ENCODE measurements at places on chromosomes 16 and 17.

GRCh38 chr17:76262732-76263344 is 2.3 kb upstream of the UBALD2 start:
- peak; percentile 62 for DNase-seq

GRCh38 chr16:88759245-88759975 is 25.6 kb downstream of the PIEZO1 start:
- no peak for DNase-seq

DNA sequence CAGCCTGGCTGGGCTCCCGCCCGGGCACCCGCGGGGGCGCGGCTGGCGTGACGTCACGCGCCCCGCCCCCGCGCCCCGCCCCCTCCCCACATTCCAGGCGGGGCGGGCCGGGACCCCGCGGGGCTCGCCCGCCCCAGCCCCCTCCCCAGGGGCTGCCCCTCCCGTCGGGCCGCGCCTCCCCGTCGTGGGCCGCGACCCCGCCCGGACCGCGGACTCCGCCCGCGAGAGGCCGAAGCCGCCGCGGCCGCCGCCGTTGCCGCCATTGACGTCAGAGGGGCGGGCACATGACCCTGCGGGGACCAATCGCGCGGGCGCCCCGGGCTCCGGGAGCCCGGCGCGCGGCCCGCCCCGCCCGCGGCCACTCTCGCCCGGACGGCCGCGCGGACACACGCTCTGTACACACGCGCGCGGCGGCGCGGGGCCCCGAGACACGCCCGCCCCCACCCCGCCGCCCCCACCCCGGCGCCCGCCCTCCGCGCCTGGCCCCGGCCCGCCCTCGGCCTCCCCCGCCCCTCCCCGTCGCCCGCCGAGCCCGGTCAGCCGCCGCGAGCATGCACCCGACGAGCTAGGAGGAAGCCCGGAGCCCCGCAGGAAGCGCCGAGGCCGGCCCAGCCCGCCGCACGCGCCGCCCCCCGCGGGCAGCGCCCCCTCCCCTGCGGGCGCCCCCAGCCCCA is at the start of gene CMIP:
TSS of gene CMIP (plus strand) at position 361 of the 674 bp plus-strand sequence.
- no peak for DNase-seq

DNA sequence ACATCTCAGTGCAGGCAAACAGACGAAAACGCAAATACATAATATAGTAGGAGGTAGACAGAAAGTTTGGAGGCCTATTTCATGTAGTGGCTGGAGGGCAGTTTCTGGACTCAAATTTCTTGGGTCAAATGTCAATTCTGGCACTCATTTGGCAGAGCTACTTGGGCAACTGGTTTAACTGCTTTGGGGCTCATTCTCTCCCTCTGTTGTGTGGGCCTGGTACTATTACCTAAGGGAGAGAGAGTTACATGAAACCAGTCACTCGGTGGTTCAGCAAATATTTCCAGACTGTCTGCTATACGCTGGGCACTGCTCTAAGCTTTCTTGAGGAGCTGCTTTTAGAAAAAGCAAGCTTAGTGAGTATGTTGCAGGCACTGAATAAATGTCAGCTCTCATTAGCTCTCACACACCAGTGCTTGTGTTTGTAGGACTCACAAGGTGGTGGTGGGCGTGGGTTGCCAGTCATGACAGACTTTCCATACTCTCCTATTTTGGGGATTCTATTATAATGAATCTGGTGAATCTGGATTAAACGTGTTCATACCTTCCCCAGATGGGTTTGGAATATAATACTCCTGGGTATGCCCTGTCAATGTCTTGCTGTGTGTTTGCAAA is 1.8 kb upstream of the SHISA9 start:
- no peak for DNase-seq

DNA sequence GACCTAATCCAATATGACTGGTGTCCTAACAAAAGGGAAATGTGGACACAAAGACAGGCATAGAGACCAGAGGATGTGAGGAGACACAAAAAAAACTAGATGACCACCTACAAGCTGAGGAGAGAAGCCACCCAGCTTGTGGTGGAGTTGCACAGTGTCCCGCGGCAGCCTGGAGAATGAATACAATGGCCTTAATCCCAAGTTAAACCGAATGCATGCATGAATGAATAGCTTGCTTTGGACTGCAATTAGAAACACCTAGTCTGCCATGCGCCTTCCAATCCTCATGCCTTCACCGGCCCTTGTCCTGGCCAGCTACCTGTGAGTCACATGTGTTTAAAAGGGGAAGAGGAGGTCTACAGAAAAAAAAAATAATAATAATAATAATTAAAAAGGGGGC is 72.0 kb downstream of the CNGB1 start:
- DNase-seq = no peak

DNA sequence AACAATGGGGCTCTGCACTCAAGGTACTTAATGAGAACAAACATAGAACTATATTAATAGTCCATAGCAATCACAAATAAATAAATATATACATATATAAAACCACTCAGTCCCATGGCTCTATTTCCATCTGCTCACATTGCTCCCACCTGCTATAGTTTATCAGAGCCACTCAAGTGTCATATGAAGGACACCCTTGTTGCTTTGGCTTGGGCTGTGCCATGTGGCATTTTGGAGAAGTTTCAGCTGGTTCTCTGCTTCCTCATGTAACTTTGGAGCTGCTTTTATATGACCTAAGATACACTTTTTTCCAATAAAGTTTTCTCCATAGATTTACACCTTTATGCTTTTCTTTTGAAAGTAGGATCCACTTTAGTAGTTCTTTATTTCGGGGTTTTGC is 126.4 kb downstream of the KCNJ2 start:
- no peak for DNase-seq

- no peak for DNase-seq
These were observed 9.2 kb upstream of the ZNF652 start for GRCh38 chr17:49370971-49371834.

- DNase-seq = no peak
These were observed 4.5 kb downstream of the KRTAP3-1 start for GRCh38 chr17:41004397-41004796.

DNA sequence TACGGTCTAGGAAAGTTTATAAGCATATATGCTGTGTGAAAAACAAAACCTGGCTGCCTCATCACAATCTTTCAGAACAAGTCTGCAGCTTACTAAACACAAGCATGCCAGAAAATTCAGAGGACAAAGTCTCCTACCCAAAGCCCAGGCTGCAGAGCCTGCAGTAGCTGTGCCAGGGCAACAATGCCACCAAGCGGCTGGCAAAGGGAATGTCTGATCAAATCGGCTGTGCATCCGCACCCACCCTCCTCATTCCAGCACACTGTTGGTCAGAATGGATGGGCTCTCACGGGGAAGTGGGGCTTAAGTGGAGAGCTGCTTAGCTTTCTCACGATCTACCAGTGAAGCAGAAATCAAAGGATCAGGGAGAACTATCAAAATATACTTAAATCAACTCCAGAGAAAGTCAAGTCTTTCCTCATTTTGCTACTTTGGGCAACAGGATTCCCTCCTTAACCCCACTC is 73.5 kb downstream of the CYTH1 start:
- DNase-seq = peak; percentile 56

DNA sequence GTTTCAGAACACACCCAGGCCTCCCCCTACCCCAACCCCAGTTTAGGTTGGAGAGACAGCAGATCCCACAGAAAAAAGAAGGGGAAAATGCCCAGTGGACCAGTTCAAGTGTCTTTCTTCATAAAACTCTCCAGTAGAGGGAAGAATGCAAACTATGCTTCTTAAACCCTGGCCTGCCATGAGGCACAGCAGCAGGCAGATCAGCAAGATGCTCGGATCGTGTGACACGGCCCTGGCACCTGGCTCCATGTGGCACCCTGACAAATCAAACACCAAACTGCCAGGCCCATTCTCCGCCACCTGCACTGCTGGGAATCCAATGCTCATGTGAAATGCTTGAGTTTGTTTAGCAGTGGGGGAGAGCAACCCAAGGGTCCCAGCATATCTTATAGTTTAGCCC is 166.8 kb downstream of the SOX9 start:
- peak; percentile 9 for DNase-seq

Measured in DMS 273 treated with DMSO at 0.1 percent for 48 hours (cell line).